ENCODE measurements at places on chromosomes 2 and 18.

DNA sequence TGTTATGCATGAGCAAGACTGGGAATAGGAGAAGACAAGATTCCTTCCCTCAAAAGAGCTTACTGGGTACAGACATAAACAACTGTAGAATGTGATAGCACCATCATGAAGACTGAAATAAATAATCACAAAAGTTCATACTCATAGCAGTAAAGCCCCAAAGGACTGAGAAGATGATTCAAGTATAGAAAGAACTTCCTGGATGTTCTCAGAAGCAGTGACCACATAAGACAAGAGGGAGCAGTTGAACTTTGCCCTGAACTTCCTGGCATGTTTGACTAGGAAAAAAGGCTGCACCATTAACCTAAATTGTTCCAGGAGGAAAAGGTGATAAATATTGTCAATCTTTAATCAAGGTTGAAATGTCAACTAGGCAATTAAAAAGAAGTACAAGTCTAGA, 57.8 kb upstream of the CCDC141 start:
- DNase-seq, result no peak

GRCh38 chr2:36678856-36679255, 17.7 kb upstream of the VIT start:
- DNase-seq, result no peak

GRCh38 chr2:68832233-68832869, 38.8 kb downstream of the BMP10 start:
- peak; percentile 53 for DNase-seq

DNA sequence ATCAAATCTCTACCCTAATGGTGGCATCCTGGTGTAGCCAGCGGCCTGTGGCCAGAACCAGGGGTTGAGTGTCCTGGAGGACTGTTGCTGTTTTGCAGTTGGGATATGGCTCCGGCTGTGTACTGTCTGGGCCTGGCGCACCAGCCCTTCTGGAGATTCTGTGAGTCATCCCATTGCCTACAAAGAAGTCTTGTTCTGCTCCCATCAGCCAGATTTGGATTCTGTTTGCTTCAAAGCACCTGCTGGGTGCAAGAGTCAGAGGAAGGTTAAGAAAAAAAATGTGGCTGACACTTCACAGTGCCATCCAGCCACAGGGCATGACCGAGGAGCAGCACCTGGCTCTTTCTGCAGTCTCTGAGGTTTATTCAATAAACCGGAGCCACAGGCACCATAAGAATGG, 41.0 kb upstream of the ASAP2 start:
- no peak for DNase-seq

- DNase-seq, result no peak
These were observed 613.5 kb downstream of the MBD2 start for GRCh38 chr18:53610957-53611356.

- peak; percentile 63 for DNase-seq
These were observed 57.6 kb downstream of the VAPA start for GRCh38 chr18:9971313-9971920.
